ENCODE measurements at places on chromosomes 12 and 14.

DNA sequence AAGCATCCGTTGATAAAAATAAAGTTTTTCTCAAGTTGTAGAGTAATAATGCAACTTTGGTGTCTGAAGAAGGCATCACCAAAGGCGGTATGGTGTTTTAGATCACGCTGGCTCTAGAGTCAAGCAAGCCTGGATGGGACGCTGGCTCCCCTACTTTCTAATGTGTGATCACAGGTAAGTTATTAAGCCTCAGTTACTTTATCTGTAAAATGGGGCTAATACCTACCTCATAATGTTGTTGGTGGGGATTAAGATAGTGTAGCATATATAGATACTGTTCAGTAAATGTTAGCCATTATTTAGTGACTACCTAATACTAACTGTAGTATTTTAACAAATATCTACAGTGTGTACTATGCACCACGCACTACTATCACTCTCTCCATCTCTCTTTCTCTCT lies 45.8 kb downstream of the SLC38A1 start:
- no peak for DNase-seq

GRCh38 chr12:3972576-3972975 lies 99.4 kb upstream of the PARP11 start:
- DNase-seq = no peak

DNA sequence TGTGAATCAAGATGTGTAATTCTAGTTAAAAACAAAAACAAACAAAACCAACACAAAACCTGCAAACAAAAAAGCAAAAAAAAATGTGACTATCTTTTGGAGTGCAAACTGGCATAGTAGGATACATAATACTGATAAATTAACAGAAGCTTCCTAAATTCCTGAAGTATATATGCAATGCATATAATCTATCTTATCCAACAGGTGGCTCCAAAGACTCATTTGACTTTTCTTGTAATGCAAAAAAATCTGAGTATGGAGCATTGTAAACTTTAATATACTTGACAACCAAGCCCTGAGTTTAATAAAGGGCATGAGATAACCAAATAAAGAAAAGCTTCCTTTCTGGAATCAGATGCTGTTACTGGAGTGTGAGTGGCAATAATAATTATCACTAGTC lies 1003.6 kb downstream of the FSCB start:
- DNase-seq = no peak

- no peak for DNase-seq
These were observed 40.2 kb downstream of the HEATR5A start for GRCh38 chr14:31380106-31380505.

GRCh38 chr12:23504641-23505399 lies 444.6 kb downstream of the SOX5 start:
- DNase-seq = no peak

GRCh38 chr14:88422047-88422446 lies 36.6 kb downstream of the SPATA7 start:
- no peak for DNase-seq

GRCh38 chr12:26017484-26018211 lies 59.2 kb downstream of the RASSF8 start:
- DNase-seq = no peak

GRCh38 chr14:36521598-36522345 lies 1.7 kb upstream of the NKX2-1 start:
- no peak for DNase-seq

GRCh38 chr12:118922405-118922804 lies 58.9 kb upstream of the SRRM4 start:
- no peak for DNase-seq

GRCh38 chr14:69260861-69261564 lies 1.1 kb downstream of the GALNT16 start:
- peak; percentile 55 for DNase-seq

GRCh38 chr12:10119066-10119465 lies 10.9 kb downstream of the CLEC7A start:
- DNase-seq = no peak

GRCh38 chr12:98227162-98227561 lies 288.2 kb upstream of the TMPO start:
- DNase-seq = no peak

DNA sequence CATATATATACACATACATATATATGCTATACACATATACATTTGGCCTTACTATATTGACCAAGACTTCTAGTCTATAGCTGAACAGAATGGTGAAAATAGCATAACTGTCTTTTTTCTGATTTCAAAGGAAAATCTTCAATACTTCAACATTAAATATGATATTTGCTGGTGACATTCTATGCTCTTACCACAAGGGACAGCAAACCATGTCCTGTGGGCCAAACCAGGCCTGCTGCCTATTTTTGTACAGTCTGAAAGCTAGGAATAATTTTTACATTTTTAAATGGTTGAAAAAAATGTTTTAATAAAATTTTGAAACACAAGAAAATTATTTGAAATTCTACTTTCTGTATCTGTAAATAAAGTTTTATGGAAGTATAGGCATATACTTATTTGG lies 63.6 kb downstream of the EML5 start:
- DNase-seq = no peak

- no peak for DNase-seq
These were observed 10.8 kb downstream of the COL2A1 start for GRCh38 chr12:47993491-47993890.

- DNase-seq = no peak
These were observed 6.9 kb upstream of the TCL1B start for GRCh38 chr14:95679148-95679815.

- no peak for DNase-seq
These were observed 29.3 kb downstream of the ZCRB1 start for GRCh38 chr12:42296503-42297109.

DNA sequence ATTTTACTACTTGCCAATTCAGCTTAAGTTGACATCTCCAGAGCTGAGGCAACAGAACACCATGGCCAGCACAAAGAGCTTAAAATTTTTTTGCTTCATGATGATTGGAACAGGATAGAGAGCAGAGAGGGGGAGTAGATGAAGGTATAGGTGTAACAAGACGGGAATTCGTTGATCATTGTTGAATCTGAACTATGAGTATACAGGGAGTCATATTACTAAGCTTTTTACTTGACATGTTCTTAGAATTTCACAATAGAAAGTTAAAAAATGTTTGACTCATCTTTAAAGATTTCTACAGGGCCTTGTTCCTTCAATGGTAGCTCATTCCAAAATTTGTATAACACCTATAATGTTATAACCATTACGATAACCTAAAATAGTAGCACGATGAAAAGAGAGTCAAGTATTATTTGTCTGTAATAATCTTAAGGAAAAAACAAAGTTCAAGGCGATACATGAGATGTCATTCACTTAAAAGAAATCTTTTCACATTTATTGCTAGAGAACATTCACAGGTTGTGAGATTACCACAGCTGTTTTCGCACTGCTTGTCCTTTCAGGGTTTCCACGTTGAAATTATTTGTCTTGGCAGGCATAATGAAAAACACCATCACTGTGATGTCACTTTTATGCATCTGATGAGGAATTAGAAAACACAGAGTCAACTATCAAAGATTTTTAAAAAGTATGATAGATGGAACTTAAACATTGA lies 33.9 kb downstream of the SPX start:
- DNase-seq = no peak

DNA sequence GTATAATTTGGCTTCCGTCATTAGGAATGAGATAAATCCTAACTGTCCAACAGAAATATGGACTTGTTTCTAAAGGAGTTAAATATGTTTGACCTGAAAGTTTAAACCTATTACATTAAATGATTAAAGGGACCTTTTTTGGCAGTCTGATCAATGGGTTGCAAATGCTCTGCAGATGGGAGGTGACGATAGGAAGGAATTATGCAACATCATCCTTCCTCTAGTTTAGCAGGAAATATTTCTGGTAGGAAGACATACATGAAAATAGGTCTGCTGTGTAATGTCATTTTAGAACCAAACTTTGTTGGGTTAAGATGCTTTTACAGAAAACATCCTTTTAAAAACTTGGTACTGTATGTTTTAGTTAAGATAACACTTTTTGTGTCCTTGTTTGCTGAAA lies 2.6 kb downstream of the LRRC10 start:
- no peak for DNase-seq

- DNase-seq = no peak
These were observed 145.7 kb upstream of the MDGA2 start for GRCh38 chr14:47821135-47821534.

DNA sequence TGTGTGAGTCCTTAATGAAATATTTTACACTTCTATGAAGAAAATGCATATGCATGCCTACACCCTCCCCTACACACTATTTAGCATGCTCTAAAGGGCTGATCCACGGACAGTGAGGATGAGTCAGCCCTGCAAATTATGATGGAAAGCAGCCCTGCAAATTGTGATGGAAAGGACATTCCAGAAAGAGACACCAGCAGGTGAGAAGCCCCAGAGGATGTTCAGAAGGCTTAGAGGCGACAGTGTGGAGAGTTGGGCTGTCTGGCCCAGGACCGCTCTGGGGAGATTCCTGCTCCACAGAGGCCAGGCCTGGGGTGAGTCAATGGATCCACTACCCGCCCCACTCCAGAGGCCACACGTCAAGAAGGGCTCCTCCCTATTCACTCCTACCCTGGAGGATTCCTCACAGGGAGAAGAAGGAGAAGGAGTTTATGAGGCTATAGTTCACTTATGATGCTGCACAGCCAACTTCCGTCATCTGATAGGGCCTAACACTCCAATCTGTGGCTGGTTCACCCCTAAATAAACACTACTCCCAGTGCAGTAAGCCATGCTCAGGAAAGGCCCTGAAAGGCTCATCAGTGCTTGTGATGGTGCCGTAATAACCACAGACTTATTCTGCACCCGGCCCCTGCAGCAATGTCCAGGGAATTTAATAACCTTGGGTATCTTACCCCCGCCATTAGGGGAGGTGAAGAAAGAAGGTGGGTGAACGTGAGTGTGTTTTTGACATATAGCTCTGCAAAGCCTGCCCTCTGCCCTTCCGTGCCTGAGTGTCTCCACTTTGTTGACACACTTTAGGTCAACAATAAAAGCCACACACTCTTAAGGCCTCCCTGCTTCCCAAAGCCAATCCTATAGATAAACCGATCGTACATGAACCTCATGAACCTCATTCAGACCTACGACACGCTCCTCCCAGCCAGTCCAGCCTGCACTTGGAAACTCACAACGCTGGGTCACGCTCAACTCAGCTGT lies 46.4 kb downstream of the CLMN start:
- no peak for DNase-seq

Measured in stimulated activated CD4-positive, alpha-beta T cell treated with anti-CD3 and anti-CD28 coated beads, Interleukin-1b, Interleukin-23, amount 100 ng/mL, for 48 hours (primary cell).